A549 treated with Hydrocortisone at 1 μM for 4 hours (cell line): ENCODE measurements at places on chromosomes 3 and 15. TPM values are rescaled to one million over a fixed set of nuclear protein-coding genes. Genes with fewer than 3 reads are reported as not detected.

The RNF111 gene
- 18.0 to 24.8 TPM (median 21.4 TPM) in 5 replicates for total RNA-seq

The IL20RB gene
- total RNA-seq = 0.67 to 1.6 TPM (median 0.97 TPM) in 5 replicates

The GOLGA6L10 gene
- total RNA-seq = 0.37 to 0.71 TPM (median 0.44 TPM) in 5 replicates

The GNAT1 gene
- 0.21 TPM in 1 of 5 replicates, not detected in the others for total RNA-seq

The PYGO1 gene
- total RNA-seq = 6.0 to 7.7 TPM (median 7.1 TPM) in 5 replicates

The NIPA2 gene
- 101 to 112 TPM (median 105 TPM) in 5 replicates for total RNA-seq

The MYO1E gene
- total RNA-seq = 237 to 327 TPM (median 313 TPM) in 5 replicates

The CAMK1 gene
- 14.6 to 18.4 TPM (median 17.2 TPM) in 5 replicates for total RNA-seq

The HCLS1 gene
- 0.07 to 0.16 TPM (median 0.11 TPM) in 4 of 5 replicates, not detected in the other for total RNA-seq

The CDV3 gene
- total RNA-seq = 106 to 142 TPM (median 112 TPM) in 5 replicates

The OR5H1 gene
- not detected in 5 replicates for total RNA-seq

The FOXB1 gene
- not detected in 5 replicates for total RNA-seq

The LRCH3 gene
- 11.3 to 22.0 TPM (median 12.4 TPM) in 5 replicates for total RNA-seq

The SEMA3F gene
- 12.7 to 20.4 TPM (median 16.9 TPM) in 5 replicates for total RNA-seq

The MRPS11 gene
- total RNA-seq = 82.0 to 127 TPM (median 115 TPM) in 5 replicates

The SYNPR gene
- total RNA-seq = not detected in 5 replicates
